ENCODE measurements at places on chromosomes 12 and 14.
A peak's percentile ranks its signal among the peaks of the same experiment; 100 is the strongest.

GRCh38 chr14:77882636-77883035 lies 82.7 kb downstream of the ADCK1 start:
- no peak for DNase-seq

GRCh38 chr14:94536836-94537235 lies 24.4 kb upstream of the SERPINA4 start:
- DNase-seq = no peak

DNA sequence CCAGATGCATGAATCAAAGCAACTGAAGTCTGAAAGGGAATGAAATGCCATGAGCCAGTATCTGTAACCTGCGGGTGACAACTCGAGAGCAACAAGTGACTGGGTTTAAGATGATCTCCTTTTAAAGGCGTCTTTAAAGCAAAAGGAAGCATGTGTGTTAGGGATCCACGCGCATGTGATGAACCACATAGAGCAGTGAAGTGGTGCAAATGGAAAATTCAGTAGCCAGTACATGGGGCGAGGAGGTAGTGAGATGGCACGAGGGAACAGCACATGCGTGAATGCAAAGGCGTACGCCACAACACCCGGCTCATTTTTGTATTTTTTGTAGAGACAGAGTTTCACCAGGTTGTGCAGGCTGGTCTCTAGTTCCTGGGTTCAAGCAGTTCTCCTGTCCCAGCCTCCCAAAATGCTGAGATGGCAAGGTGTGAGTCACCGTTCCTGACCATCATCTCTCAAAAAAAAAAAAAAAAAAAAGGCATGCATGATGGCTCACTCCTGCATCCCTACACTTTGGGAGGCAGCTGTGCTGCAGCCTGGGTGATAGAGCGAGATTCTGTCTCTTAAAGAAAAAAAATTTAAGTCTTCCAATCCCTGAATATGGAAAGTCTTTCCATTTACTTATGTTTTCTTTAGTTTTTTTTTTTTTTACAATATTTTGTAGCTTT lies 24.6 kb upstream of the BCL7A start:
- no peak for DNase-seq

DNA sequence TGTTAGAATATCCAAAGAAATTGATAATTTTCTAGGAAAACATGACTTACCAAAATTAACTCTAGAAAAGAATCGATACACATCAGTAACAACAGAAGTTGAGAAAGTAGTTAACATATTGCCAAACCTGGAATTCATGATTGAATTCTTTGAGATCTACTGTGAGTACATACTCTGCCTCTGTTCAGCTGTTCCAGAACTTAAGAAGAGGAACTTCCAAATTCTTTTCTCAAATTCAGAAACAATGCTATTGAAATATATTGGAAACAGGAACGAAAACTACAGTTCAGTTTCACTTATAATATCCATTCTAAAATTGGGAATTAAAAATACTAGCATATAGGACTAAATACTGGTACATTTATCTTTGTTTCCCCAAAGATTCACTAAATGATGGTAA lies 57.9 kb downstream of the MARK3 start:
- DNase-seq = no peak

DNA sequence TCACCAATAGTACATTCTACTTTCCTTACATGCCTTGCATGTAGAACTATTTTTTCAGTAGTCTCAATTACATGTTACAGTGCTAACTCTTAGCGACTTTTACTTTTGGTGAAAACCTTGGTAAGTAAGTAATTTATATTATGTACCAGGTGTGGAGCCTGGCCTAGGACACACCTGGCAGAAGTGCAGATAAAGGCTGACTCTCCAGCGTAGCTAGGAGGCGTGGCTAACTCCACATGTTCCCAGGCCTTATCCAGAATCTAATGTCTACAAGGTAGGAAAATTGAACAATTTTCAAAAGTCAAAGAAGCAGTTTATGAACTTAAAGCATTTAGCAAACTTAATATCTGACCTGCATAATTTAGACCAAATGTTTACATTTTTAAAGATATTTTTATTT lies 157.4 kb downstream of the DHRS2 start:
- DNase-seq = no peak

DNA sequence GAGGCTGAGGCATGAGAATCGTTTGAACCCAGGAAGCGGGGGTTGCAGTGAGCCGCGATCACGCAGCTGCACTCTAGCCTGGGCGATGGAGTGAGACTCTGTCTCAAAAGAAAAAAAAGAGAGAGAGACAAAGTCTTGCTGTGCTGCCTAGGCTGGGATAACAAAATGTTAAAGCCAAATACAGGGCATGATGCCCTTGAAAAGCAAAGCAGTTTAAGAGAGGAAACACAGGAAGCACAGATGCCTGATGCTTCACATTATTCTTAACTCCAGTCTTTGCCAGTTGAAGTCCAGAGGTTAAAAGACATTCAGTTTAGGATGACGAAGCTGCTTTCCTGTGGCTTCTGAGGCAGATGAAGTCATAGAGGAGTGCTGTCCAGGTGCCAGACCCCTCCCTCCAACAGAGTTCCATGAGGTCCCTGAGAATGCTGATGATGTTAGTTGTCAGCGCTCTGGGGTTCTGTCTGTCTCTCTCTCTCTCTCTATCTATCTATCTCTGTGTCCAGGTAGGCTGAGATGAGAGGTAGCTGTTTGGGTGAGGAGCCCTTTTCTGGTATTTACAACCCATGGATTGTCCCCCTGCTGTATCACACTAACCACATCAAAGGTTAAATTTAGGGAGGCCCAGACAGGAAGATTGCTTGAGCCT lies 4.9 kb upstream of the MRPL52 start:
- DNase-seq = no peak

GRCh38 chr14:54050759-54051158 lies 94.1 kb upstream of the BMP4 start:
- DNase-seq = no peak

GRCh38 chr14:100664841-100665510 lies 61.7 kb upstream of the DLK1 start:
- no peak for DNase-seq

DNA sequence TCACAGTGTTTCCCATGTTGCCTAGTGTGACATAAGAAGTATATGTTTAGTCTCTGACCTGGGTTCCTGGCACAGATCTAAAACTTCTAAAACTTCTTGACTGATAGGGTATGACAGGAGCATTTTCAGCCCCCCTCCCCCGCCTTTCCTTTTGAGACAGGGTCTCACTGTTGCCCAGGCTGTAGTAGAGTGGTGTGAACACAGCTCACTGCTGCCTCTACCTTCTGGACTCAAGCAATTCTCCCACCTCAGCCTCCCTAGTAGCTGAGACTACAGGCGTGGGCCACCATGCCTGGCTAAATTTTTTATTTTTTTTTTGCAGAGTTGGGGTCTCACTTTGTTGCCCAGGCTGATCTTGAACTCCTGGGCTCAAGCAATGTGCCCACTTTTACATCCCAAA lies 421.1 kb upstream of the RGS6 start:
- DNase-seq = no peak

DNA sequence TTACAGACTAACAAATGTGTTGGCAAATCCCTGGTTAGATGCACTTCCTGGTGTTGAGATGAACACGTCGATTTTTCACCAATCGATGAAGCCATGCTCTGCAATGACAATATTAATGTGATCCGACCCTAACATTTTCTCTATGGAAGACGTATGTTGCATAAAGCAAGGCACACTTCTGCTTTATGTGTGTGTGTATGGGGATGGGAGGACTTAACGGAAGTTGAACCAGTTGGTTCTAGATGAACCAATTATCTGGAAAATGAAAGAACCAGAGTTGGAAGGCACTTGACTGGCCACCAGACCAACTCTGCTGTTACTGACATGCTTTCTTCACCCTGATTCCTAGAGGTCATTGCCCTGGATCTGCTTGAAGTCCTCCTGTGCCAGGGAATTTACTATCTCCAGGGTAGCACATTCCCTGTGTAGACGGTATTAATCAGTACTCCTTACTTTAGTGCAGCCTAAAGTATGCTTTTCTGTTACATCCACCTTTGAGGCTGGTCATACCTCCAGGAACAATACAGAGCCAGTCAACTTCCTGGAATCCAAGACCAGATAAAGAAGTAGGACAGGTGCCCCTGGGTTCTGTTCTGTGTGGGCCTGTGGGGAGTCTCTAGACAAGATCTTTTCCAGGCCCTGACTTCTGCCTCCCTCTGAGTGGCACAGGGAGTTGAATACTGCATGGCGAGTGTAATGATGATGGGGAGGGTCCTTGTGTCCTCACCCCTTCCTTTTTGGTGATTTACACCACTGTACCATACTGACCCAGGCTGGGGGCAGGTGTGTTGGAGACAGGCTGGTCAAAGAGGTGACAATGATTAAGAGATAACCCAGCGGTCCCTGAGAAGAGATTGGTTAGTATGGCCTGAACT lies 4.1 kb downstream of the SDR39U1 start:
- no peak for DNase-seq

DNA sequence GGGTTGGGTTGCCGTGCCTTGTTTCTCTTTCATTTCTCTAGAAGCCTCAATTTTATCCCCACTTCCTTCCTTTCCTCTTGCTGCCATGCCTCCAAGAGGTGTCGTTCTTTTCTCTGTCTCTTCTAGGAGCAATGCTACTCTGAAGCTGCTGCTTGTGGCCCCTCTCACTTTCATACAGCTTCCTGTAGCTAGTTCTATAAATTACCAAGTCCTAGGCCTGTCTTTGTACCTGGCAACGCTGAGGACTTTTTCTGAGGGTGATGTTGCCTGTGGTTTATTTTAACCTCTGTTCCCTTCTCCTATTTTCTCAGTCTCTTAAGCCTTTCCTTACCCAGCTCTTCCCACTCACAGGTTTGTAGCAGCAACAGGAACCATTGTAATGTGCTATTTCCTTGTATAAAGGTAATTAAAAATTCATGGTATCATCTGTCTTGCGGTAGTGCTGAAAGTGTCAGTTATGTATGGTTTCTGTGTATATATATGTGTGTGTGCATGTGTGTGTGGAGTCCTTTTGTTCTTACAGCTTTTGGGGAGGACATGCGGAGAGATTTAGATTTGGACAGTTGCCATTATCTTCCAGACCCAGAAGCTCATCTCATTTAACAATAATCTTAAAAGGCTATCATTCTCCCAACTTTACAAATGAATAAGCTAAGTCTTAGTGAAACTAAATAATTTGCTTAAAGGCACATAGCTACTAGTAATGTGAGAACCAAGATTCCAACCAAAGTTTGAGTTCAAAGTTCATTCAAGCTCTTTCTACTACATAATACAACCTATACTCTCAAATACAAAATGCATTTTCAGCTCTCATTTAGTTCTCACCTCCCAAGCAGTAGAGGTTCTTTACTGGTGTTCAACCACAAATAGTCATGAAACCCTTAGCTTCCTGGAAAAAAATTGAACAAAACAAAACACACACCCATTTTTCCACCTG lies 43.8 kb downstream of the DDHD1 start:
- no peak for DNase-seq

DNA sequence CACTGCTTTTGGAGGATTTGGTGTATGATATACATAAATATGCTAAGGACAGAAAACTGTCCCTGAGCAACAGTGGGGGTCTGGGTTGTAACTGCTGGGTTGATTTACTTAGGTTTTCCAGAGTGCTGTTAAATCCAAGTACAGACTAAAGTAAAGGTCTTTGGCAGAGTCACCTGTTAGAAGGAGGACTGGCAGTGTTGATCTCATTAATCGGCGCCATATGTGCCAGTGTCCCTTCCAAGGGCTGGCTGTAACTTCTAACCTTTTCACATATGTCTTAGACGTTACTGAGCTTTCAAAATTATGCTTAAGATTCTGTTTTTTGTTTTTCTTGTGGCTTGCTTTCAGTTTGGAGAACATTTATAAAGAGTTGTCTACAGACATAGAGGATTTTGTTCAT lies 5.1 kb downstream of the UNG start:
- no peak for DNase-seq

- DNase-seq = peak; percentile 20
Observed at GRCh38 chr14:30621354-30621939, 672 bp upstream of the SCFD1 start.

GRCh38 chr14:78673845-78674244 lies 503.7 kb downstream of the NRXN3 start:
- DNase-seq = no peak

DNA sequence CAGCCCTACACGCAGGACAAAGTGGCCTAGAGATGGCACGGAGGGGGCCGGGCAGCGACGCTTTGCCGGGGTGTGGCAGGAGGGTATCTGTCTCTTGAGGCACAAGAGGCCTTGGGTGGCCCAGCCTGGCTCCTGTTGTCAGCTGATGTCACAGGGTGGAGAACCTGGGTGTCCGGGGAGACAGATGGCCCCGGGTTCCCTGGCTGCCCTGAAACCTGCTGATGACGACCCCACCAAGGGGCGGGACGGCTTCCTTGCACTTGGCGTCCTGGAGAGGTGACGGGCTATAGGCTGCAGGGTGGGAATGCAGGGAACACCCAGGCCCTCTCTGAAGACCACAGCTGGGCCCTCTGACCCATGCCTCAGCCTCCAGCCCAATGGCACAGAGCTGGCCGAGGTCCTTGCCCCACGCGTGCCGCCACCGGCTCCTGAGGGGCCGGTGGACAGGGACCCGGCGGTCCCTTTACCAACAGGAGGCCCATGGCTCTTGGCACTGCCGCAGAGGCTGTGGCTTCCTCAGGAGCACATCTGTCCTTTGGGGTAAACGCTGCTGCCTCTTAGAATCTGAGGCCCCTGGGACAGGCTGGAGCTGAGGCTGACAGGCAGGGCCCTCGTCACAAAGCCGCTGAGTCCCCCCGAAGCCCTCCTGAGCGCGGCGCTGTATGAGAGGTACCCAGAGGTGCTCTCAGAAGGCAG lies 16.4 kb downstream of the TRMT61A start:
- DNase-seq = peak; percentile 22

GRCh38 chr14:100669468-100669867 lies 57.2 kb upstream of the DLK1 start:
- no peak for DNase-seq

DNA sequence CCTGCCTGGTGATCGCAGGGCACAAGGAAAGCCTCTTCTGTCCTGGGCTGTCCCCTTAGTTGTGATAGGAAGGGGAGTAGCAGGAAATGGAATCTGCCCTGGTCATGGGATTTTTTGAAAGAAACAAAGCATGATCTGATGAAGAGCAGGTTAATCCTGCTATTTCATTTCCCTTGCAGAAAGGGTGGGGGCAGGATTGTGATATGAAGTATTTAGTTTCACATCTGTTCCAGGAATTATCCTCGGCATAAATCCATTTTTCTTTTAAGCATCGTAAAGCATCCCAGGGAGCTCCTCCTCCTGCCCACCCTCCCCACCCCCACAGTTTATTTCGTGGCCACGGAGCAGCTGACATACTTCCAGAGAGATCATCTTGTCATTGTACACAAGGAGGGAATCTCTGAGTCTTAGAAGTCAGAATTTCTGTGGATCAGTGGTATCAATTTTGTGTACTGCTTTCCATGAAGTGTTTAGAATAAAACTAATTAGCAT lies 53.1 kb downstream of the TGFB3 start:
- no peak for DNase-seq

GRCh38 chr12:95522692-95523091 lies 28.6 kb downstream of the USP44 start:
- no peak for DNase-seq

Data from left cardiac atrium (tissue), 4 donors.